ENCODE measurements at places on chromosomes 12 and 14.

- DNase-seq = no peak
Measured at GRCh38 chr12:58916161-58916621, 4.1 kb downstream of the LRIG3 start.

DNA sequence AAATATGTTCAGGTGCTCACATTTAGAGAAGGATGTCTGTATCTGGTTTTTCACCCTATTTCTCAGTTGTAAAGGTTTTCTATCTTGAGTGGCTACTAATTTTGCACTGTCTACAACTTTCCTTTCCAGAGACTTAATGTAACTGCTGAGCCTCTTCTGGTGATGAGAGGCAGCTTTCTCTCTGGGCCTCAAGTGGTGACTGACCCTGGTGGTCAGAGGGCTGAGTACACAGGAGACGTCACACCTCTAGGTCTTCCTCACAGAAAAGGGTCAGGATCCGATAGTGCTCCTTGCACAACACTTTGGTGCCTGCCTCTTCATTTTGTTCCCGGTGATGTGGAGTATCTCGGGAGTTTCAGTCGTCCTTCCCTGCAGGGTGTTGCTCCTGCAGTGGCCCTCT is 76.8 kb downstream of the LIN7A start:
- DNase-seq = no peak

DNA sequence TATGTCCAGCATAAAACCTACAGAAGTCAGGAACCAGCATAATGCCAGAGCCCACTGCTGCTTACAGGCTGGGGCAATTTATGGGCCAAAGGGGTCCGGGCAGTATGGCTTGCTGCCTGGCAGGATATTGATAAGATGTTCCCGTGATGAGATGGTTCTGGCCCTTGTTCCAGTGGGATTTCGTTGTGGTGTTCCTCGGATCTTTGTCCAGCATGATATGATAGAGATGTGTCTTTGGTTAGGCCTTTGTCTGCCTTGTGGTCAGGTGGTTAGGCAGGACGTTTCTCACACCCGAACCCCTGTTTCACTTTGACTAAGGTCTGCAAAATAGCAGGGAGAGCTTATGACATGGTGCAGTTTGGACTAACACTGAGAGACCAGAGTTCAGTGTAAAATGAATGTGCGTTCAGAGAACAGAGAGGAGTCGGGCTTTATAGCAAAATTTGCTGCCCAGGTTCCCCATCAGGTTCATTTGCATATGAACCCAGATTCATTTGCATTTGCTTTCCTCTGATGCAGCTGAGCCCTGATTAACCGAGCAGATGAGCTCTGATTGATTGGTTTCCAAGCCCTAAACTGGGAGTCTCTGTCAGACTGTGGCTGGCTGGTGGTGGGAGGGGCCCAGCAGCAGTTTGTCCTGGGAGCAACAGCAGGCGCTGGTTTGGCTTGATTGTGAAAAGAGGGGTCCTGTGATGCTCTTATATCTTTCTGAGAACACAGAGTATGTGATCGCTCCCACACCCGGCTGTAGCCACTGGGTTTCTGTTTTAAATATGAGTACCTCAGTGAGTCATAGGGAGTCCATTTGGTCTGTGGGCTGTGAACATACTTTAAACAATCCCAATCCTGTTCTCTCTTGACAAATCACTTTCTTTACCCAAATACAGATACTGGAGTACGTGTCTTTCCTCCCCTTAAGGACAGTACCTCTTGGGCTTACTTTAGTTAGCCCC is 156.3 kb upstream of the PZP start:
- DNase-seq = peak; percentile 23

GRCh38 chr14:76919431-76920330 is 93.5 kb downstream of the LRRC74A start:
- peak; percentile 26 for DNase-seq

DNA sequence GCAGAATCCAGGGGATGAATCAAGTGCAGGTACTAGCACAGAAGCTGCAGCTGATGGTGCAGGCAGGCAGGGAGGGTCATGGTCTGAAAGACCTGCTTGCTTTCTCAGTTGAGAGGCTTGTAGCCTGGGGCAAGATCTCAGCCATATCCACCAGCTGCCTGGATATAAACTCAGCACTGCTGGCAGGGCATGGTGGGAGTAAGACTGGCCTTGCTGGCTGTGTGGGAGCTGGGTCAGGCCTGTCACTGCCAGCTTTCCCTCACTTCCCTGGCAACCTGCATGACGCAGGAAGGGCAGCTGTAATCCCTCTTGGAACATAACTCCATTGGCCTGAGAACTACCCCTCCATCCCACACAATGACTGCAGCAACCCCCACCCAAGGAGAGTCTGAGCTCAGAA is 230.1 kb downstream of the ANO6 start:
- DNase-seq = no peak

- DNase-seq = no peak
Measured at GRCh38 chr14:55610713-55611370, 30.8 kb downstream of the KTN1 start.

DNA sequence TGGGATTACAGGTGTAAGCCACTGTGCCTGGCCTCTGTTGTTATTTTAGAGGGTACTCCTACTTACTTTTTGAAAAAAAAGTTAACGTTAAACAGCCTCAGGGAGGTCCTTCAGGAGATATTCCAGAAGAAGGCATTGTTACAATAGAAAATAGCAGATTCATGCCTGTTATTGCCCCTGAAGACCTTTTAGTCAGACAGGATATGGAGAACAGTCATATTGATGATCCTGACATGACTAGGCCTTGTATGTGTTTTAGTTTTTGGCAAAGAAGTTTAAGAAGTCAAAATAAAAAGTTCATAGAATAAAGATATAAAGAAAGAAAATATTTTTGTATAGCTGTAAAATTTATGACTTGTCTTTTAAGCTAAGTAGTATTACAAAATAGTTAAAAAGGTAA is 45.3 kb downstream of the WASHC3 start:
- DNase-seq = no peak

GRCh38 chr12:53625373-53625945 is 723 bp downstream of the ATF7 start:
- no peak for DNase-seq

DNA sequence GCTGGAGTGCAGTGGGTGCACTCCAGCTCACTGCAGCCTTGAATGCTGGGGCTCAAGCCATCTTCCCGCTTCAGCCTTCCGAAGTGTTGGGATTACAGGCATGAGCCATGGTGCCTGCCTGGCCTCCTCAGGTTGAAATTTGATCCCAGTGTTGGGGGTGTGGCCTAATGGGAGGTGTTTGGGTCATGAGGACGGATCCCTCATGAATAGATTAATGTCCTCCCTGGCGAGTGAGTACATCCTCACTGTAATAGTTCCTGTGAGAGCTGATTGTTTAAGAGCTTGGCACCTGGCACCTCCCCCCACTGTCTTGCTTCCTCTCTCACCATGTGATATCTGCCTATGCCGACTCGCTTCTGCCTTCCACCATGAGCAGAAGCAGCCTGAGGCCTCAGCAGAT is 84.7 kb downstream of the TSPAN9 start:
- DNase-seq = no peak

All from globus pallidus (tissue), 1 donor.